ENCODE measurements at places on chromosomes 13 and 19.

- no peak for DNase-seq
Measured at GRCh38 chr13:101452519-101453485, at the start of gene ITGBL1. TSS of gene ITGBL1 (plus strand) at chr13:101452675. CDS start at chr13:101452834, 159 bp downstream.

DNA sequence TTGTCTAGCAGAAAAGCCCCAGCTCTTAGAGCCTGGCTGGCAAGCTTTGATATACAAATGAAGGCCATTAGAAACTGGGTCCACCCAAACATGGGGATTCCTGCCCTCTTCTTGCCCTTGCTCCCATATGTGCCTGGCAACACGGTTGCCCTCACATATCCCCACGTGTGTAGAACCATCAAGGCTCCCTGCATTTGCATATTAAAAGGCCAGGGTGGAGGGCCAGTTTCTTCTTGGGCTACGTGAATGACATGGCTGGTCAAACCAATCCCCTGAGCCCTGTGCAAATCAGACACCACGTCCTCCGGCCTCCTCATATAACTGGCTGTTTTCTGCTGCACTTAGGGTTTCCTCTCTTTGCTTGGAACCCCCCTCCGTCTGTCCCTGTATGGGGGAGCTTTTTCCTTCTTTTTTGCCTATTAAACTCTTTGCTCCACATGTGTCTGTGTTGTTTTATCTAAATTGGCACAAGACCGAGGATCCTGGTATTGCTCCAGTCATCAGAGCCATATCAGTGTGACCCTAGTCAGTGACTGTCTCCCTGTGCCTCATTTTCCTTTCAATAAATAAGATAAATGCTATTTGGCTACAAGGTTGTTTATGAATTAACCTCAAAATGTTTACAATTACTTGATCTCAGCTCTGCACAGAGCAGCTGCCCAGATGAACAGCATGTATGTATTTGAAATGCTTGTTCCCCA is 30.3 kb upstream of the CEACAM1 start:
- no peak for DNase-seq

GRCh38 chr19:38892841-38893240 is 6.6 kb downstream of the SIRT2 start:
- DNase-seq: no peak

DNA sequence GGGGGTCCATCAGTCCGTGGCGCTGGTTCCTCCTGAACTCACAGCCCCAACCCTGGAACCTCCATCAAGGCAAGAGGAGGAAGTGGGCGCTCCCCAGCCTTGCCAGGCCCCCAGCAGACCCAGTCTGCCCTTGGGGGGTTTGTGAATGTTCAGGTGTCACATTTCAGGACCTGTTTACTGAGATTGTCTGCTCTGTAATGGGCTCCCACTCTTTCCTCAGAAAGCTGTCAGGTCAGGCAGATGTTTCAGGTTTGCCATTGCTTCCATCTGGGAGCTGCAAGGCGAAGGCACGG is 29.4 kb downstream of the TSSK6 start:
- DNase-seq: no peak

GRCh38 chr13:108176685-108177274 is 38.6 kb downstream of the LIG4 start:
- peak; percentile 7 for DNase-seq

- DNase-seq: no peak
Measured at GRCh38 chr19:51653162-51653561, 6.5 kb upstream of the SIGLEC14 start.

DNA sequence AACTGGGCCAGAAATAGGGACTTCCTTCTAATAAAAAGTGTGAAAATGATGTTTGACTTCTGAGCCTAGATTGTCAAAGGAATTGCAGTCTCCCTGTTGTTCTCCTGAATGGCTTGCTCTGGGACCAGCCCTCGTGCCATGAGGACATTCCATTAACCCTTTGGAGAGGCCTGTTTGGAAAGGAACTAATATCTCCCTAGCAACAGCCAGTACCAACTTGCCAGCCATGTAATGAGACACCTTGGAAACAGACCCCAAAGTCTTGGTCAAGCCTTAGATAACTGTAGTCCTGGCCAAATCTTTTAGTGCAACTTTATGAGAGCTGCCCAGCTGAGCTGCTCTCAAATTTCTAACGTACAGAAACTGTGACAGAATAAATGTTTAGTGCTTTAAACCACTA is 8.2 kb upstream of the SIAH3 start:
- DNase-seq: no peak

GRCh38 chr13:80726868-80727267 is 385.9 kb upstream of the SPRY2 start:
- no peak for DNase-seq

- no peak for DNase-seq
Measured at GRCh38 chr19:39150807-39151600, 25.4 kb downstream of the PAK4 start.

DNA sequence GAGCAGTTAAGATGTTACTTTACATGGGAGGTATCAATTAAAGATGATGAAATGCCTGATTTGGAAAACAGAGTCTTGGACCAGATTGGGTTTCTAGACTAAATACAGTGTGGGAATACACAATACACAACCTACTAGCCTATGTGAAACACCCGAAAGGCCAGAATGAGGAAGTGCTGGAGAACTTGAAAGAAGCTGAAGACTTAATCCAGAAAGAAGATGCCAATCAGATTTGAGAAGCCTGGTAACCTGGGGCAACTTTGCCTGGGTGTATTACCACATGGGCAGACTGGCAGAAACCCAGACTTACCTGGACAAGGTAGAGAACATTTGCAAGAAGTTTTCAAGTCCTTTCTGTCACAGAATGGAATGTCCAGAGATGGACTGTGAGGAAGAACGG is 43.2 kb downstream of the N4BP2L1 start:
- no peak for DNase-seq

DNA sequence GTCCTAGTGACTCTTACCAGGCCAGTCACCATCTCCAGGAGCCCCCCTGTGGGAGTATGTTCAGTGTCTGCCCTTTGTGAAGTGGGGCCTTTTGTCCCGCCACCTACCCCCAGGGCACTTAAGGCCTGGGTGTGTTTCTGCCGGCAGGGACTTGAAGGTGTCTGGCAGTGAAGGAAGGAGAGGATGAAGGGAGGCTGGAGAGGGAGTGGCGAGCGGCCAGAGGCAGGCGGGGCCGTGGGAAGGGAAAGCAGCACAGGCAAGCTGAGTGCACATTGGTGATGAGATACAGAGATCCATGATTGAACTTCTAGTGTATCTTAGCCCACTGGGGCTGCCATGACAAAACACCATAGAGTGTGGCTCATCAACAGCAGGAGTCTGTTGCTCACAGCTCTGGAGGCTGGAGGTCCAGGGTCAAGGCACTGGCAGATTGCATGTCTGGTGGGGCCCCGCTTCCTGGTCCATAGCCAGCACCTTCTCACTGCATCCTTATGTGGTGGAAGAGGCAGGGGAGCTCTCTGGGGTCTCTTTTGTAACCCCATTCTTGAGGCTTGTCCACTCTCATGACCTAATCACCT is 17.5 kb downstream of the CUL4A start:
- no peak for DNase-seq

DNA sequence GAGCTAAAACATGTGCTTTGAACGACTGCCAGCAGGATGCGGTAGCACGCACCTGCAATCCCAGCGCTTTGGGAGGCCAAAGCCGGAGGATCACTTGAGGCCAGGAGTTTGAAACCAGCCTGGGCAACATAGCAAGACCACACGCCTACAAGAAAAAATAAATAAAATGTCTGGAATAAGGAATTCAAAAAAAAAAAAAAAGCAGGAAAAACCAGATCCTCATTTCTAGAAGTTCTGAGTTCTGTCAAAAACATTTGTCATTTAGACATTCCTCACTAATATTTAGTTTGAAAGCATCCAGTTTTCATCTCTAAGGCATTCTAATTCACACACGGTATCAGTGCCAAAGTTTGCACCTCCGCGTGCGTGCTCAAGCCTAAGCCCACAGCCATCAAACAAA is 36.9 kb upstream of the USE1 start:
- no peak for DNase-seq

GRCh38 chr19:10299545-10300458 is 9.8 kb downstream of the ZGLP1 start:
- peak; percentile 8 for DNase-seq

DNA sequence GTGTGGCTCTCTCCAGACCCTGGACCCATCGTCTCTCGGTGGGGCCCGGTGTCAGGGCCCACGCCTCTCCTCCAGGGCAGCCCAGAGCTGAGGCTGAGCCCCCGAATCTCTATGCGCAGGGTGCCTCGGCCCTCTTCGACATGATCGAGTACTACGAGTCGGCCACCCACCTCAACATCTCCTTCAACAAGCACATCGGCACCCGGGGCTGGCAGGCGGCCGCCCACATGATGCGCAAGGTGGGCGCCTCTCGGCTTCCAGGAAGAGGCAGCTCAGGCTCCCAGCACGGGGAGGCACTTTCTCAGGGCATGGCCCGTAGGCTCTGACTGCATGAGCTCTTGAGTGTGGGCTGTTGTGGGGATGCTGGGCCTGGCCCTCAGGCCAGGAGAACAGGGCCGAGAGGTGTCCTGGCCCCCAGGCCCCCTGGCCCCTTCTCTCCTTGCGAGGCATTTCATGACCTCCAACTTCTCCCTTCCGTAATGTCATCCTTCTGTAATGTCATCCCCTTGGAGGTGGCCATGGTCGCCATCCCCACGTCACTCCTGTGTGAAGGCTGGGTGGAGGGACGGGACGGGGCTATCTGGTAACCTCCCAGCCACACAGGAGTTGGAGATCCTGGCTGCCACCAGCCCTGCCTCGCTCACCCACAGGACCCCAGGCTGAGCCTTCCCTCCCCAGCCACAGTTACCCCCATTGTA is 19.4 kb downstream of the NKPD1 start:
- no peak for DNase-seq

DNA sequence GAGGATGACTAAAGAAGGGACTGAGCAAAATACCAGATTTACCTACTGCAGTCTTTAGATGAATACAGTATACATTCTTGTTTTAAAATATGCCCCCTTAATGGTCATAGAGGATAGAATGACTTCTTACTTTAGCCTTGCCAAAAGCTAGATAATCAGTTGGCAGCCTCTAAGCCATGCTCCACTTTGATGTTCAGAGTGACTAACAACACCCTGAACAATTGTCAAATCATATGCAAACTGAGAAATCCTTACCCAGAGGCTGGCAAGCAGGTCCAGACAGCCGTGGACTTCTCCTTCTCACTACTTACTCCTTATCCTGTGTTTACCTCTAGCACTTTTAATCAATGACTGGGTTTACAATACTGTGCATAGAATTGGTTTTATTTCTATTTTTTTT is 23.6 kb upstream of the PHF11 start:
- DNase-seq: no peak

DNA sequence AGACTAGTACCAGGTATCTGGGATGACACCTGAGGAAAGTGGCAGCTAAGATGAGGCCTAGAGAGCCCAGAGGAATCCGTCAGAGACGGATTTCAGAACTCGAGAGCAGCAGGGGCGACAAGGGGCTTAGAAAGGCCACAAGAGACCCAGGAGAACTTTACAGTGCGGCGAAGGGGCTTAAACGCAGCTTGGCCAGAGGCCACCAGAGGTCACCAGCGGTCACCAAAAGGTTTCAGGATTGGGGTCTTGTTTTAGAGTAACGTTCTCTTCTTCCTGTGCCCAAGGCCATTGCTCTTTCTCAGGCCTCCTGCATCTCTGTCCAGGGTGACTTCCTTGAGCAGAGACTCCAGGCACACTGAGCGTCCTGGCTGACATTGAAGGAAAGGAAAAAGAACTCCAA is 2.2 kb downstream of the ZSCAN22 start:
- no peak for DNase-seq

GRCh38 chr19:34918190-34918589 is 8.5 kb upstream of the ZNF30 start:
- no peak for DNase-seq

DNA sequence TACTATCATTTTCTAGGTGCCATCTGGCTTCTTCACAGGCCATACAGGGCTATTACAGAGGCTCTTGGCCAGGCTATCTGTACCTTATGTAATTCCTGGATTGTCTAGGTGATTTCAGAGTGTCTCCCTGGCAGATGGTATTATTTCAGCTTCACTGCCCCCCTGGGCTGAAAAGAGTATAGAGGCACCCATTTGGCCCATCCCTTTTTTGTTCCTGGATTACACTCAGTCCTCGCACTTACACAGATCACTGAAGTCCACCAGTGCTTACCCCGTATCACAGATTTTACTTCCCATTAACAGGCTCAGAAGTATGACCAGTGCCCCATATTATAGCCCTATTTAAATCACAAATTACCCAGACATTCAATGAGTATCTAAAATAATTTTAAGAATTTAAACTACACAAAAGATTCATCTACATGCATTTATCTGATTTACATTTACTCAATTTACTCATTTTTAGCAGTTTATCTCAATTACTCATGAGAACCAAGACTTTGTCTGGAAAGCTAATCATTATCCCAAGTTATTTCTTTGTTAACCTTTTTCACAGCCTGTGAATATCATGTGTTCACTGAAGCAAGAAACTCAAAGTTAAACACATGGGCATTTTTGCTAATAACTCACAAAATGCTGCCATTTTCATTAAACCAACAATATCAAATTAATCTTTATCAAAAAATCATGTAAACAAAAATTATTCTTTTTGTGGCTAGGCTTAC is 121.0 kb downstream of the PCDH20 start:
- no peak for DNase-seq

DNA sequence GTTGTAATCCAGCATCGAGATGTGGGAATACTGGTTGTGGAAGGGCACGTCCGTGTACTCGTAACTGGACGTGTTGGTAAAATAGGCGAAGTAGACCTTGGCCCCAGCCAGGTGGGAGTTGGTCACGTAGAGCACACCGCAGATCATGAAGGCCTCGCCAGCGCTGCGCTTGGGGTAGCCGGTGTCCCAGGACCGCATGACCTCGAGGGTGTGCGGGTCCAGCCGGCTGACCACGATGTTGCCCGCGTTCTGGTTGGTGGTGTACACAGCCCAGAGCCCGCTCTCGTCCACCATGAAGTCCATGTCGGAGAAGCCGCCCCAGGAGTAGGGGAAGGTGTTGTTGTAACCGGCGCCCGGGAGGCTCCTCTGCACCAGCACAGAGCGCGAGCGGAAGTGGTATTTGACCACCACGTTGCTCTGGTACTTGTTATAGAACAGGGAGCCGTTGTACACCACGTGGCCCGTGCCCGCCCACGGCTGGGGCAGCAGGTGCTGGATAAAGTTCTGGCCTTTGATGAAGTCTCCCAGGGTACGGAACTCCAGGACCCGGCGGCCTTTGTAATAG is 19.2 kb downstream of the PIN1 start:
- no peak for DNase-seq

DNA sequence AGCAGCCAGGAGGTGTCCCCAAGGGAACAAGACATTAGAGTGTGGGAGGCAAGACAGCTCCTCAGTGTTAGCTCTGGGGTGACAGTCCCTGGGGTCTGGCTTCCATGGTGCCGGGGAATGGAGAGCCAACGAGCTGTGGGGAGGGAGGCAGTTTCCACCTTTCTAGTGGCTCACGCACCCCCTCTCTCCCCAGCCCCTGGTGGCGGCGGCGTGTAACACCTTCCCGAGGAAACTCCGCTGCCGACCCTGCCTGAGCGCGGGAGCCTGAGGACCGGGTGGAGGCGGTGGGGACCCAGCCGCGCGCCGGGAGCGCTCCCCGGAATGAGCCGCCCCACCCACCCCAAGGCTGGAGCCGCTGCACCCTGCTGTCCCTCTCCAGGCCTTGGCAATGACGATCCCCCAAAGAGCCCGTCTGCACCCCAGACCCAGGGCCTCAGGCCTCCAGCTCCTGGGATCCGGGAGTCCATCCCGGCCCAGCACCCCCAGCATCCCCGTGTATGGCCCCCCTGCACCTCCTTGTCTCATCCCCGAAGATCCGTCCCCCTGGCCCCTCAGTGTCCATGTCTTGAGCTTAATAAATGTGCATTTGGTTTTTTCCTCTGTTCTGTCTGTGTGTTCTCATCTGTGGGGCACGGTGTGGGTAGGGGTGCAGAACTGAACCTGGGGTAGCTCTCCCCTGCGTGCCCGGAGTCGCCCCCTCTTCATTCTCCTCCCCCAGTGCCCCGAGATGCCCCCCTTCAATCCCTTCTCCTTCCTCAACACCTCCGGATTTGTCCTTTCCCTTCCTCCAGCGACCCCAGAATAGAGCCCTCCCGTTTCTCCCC is 622 bp upstream of the FXYD5 start:
- DNase-seq: no peak
